ENCODE measurements at places on chromosomes 6 and 20.

DNA sequence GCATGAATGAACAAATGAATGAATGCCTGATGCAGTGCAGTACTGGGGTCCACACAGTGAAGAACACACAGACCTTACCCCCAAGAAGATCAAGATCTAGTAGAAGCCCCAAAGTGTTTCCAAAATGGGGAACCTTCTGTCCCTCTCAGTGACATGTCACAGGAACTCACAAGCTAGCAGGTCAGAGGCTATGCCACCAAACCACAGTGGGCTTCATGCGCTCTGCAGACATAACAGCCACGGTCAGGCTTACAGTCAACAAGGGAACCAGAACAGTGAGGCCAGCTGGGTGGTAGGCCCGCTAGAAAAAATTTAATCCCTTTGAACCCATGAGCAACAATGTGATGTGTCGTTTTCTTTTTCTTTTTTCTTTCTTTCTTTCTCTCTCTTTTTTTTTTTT is 20.2 kb upstream of the ARFGEF2 start:
- no peak for DNase-seq

- DNase-seq: no peak
Observed at GRCh38 chr6:88566746-88567534, 396.5 kb downstream of the RNGTT start.

DNA sequence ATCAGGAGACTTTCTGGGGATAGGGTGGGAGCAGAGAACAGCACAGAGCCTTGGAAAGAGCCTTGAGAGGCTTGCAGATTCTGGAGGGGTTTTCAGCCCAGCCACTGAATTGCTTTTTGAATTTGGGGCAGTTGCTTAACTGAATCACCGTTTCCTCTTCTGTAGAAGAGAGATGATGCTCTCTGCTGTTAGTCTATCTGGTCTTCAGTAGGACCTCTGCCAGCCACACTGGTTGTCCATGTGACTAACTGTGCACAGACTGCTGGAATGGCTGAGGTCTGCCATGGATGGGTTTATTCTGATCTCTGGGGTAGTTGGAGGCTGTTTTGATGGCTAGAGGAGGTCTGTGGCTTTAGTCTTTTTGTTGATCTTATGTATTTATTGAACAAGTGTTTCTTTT is 21.4 kb upstream of the PRDM1 start:
- no peak for DNase-seq

GRCh38 chr6:70142034-70142433 is 160.8 kb downstream of the COL9A1 start:
- no peak for DNase-seq

DNA sequence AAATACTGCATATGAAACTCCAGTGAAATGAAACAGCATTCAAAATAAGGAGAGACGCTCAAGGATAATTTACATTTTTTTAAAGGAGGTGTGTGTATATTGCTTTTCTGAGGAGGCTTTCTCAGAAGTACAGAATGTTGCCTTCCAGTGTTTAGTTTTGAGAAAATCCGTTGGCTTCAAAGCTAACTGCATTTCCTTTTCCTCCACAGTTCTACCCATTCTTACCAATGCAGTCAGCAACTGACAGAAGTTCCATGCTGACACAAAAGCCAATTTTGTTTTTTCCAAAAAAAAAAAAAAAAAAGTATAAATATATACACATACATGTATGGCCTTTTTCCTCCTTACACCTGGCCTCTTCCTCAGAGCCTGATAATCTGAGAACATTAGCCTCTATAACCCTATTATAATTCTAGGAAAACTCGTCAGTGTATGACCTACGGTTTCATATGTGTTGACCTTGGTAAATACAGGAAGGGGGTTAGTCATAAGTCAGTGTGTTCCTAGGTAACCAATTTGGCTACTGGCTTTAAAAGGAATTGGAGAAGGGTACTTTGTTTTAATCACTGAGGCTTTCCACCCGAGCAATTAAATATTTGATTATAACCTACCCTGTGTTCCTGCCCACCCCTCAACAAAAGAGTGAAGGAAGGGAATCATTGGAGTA is 24.2 kb downstream of the MGME1 start:
- DNase-seq: no peak

- DNase-seq: peak; percentile 48
Observed at GRCh38 chr20:25308671-25309394, 60.9 kb downstream of the PYGB start.

DNA sequence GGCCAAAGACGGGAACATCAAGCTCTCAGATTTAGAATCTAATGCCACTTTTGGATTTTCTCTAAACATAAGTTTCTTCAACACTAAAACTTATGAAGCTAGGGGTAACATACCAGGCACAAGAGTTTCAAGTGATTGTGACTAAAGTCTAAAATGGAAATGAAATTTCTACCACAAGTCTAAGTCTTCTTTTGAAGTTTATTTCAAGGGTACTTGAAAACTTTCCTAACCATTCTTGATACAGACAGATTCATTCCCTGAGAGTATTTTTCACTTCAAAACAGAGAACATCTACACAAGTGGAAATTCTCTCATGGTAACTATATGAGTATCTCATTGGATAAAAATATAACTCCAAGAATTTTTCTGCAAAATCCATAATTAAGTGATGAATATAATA is 56.2 kb downstream of the BTBD9 start:
- DNase-seq: no peak

DNA sequence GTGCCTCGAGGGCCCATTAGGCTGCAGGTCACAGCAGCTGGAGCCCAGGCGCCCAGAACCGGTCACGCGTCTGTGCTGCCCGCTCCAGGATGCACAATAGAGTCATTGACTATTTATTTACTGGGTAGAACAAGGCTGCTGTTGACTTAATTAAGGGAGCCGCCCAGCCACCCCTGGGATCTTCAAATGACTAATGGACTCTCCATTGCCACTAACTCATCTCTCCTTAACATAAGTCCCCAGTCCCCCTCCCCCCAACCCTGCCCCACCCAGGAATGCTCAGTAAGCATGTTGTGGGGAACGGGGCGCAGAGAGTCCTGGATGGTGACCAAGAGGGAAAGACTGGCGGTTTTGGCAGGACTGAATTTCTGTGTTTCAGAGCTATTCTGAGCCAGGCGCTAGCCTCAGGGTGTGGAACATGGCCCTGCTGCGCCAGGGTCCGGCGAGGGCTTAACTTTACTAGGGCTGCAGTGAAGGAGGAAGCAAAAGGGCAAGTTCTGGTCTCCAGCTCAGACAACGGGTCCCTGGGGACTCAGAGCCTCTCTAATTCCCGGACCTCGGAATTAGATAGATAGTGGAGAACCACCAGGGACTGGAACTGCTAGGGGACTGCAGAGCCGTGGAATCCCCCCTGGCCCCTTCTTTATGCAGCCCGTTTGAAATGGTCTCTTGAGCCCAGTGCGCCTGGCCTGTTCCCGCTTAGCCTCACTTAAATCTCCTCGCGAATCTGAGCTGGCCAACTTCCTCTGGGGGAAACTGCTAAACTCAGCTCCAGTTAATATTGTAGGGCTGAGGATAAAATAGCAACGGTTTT is 1.5 kb upstream of the GRIK2 start:
- DNase-seq: no peak
